ENCODE measurements at places on chromosomes 12 and 14.
A peak's percentile ranks its signal among the peaks of the same experiment; 100 is the strongest.

- DNase-seq, result no peak
These were observed 20.4 kb upstream of the TMEM260 start for GRCh38 chr14:56559182-56559581.

- no peak for DNase-seq
These were observed 468.0 kb upstream of the PRICKLE1 start for GRCh38 chr12:43057566-43057965.

DNA sequence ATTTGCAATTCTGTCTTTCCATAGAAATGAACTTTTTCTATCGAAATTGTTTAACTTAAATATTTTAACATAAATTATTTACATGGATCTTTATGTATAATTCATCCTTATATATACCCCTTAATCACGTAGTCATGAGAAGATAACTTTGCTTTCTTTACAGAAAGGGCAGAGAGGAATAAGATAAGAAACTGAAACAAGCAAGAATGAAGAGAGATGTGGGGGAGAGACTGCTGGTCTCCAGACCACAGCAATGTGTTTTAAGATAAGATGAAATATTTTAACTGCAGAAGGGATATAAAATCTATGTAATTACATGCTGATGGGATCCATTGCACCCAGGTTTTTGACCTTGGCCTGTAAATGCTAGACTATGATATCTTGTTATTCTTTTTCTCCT lies 34.7 kb upstream of the DNM1L start:
- no peak for DNase-seq

DNA sequence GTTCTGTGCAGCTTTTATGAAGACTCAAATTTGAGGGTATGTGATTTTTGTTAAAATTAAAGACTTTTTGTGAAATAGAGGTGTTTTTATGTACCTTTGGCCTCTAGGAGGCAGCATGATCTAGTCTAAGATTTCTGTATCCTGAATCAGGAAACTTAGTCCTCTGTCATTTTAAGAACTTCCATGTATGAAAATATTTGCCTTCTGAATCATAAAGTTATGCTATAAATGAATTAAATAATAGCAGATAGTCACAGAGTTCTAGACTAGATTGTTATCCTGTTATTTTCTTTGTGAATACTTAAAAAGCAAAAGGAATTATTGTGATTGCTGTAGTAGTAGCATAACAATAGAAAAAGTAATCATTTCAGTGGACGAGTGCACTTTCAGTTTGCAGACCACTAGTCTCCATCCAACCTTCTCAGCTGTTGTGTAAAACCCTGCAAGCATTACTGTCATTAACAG lies 56.3 kb downstream of the FGD4 start:
- DNase-seq, result peak; percentile 52

GRCh38 chr12:79997096-79997791 lies 62.3 kb upstream of the PPP1R12A start:
- no peak for DNase-seq

GRCh38 chr12:67592228-67593011 lies 56.1 kb upstream of the DYRK2 start:
- peak; percentile 7 for DNase-seq

DNA sequence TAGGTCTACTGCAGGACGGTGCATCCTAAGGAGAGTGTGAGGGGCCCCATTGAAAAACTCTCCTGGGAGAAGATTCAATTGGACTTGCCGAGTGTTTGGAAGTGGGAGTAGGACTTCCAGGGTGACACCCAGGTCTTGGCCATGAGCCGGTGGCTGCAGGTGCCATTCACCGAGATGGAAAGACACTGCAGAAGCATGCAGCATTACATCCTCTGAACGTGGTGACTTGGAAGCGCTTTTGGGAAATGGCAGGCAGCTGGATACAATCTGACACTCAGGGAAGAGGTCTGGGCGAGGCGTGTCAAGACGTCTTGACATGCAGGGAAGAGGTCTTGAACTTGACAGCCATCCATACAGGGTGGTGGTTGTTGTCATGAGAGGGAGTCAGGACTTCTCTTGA lies 126.9 kb downstream of the PAPOLA start:
- no peak for DNase-seq

GRCh38 chr12:63264629-63265028 lies 113.6 kb upstream of the AVPR1A start:
- DNase-seq, result no peak

DNA sequence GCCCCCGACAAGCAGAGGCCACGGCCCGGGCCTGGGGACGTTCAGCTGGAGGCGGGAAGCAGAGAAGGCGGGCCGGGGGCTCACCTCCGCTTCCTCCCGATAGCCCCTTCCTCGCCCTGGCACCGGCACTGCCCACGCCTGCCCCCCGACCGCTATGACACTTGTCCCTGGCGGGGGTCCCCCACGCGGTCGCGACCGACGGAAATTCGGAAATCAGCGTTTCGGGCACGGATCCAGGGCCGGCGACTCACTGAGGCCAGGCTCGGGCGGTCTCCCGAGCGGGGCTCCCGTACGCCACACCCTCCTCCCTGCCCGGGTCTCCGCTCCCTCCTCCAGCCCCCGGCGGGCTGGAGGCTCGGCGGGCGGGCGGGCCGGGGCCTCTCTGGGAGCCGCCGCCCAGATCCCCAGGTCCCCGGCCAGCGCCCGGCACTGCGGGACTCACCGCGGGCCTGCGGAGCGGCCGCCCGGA lies 581 bp downstream of the PITPNM2 start:
- no peak for DNase-seq

GRCh38 chr14:26808407-26808806 lies 210.6 kb upstream of the NOVA1 start:
- no peak for DNase-seq

DNA sequence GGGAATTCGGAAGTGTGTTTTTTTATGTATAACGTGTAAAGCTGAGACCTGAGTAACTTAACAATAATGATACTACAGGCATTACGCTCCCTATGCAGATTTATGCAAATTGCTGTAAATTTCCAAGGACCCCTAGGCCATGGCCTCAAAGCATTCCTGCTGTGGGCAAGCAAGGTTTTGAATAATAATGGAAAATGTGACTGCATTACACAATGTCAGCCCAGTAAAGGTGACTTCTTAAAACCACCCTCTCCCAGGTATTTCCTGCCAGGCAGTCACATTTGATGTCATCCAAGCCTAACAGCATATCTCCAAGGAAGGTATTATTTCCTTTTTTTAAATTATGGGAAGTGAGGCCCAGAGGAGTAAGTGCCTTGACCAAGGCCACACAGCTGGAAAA lies 621.0 kb downstream of the BCL11B start:
- DNase-seq, result no peak

- no peak for DNase-seq
These were observed 146.4 kb upstream of the ATXN7L3B start for GRCh38 chr12:74391283-74391682.

DNA sequence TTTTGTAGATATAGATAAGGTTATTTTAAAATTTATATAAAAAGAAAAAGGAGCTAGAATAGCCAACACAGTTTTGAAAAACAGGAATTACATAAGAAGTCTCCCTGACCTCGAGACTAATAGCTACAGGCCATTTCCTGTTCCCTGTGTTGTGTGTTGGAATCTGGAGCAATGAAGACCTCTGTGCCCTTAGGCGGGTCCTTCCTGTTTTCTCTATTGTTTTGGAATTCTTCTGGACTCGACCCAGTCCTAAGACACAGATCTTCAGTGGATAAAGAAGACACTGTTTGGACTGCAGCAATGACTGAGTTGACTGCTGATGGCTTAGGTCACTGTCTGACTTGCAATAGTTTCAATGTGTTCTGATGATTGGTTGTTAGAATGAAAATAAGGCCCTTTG lies 26.2 kb downstream of the SNRPF start:
- no peak for DNase-seq

GRCh38 chr12:66900616-66901015 lies 221.7 kb upstream of the GRIP1 start:
- no peak for DNase-seq

DNA sequence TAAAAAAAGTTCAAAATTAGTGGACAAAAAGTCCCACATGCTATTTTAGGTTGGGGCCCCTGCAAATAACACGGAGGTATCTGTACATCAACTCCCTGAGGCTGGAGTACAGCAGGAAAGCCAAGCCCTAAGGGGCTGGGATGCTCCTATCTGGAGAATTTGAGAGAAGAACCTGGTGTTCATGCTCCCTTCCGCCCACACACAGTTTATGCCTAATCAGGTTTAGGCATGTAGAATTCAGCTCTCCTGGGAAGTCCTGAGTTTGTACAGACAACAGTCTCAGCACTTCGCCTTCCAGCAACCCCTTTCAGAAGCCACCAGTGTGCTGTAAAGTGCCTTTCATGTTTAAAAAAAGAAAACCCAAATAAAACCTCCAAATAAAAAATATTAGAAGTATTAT lies 237.3 kb upstream of the GRIP1 start:
- DNase-seq, result no peak

GRCh38 chr14:99812892-99813291 lies 19.7 kb downstream of the EML1 start:
- no peak for DNase-seq

- no peak for DNase-seq
These were observed 1765.0 kb upstream of the FLRT2 start for GRCh38 chr14:83764656-83765599.

DNA sequence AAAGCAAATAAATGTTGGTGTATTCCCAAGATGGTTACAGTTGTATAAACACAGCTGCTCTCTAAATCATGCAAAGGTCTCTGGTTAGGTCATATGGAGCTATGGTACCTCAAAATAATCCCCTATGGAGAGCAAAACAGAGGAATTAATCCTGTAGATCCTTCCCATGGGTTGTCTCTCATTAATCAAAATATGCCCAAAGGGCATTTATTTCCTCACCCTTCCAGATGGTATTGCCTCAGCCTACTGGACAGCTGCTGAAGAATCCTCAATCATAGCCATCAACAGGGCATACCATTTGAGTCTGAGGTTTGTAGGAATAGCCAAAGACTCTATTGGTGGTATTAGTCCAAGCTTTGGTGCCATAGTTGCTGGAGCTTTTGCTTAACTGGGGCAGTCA lies 360.9 kb downstream of the RPL10L start:
- DNase-seq, result no peak

- DNase-seq, result no peak
These were observed 38.9 kb downstream of the PRORP start for GRCh38 chr14:35161231-35161630.

DNA sequence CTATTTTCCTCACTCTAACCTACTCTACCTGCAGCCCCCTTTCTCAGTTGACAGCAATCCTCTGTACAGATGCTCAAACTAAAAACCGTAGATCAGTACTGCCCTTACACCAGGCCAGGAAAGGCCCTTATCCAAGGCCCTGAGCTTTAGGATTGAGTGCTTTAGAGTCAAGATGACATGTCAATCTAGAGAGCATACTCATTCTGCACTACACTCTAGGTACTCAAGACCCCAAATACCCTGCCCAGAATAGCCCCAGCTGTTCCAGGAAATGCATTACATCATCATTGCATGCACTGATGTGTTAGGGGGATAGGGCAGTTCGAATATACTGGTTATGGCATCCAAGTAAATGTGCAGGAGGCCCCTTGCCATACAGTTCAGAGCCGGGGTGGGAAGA lies 3.5 kb upstream of the PHLDA1 start:
- no peak for DNase-seq

- no peak for DNase-seq
These were observed 127.3 kb downstream of the SLC5A8 start for GRCh38 chr12:101082706-101083105.

DNA sequence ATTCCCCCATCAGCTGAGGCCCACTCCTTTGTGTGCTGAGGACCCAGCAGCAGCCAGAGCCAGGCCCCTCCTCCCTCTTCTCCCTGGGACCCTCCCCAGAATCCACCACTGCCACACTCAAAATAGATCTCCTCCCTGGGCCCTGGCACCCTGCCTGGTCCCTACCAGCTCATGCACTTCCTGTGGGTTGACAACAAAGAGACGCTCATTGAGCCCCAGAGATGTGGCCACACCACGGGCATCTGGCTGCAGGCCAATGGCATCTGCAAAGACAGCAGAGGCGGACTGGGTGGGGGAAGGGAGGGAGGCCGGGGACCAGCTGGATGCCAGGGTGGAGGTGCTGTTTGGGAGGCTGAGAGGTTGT lies 16.0 kb upstream of the ENDOU start:
- no peak for DNase-seq

DNA sequence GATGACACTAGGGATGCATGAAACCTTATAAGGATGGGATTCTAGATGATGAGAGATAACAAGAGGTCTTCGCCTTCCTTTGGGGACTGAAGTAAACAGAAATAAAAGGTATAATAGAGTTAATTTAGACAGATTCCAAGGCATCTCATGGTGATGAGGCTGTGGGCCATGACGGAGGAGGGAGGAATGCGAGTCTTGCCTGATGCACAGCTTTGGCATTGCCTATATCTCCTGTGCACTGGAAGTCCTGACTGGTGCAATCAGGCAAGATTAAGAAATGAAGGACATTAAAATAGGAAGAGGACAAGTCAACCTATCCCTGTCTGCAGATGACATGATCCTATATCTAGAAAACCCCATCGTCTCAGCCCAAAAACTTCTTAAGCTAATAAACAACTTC lies 526.4 kb upstream of the LMO3 start:
- DNase-seq, result no peak

- DNase-seq, result no peak
These were observed 70.1 kb downstream of the PRKD1 start for GRCh38 chr14:29857551-29857950.

DNA sequence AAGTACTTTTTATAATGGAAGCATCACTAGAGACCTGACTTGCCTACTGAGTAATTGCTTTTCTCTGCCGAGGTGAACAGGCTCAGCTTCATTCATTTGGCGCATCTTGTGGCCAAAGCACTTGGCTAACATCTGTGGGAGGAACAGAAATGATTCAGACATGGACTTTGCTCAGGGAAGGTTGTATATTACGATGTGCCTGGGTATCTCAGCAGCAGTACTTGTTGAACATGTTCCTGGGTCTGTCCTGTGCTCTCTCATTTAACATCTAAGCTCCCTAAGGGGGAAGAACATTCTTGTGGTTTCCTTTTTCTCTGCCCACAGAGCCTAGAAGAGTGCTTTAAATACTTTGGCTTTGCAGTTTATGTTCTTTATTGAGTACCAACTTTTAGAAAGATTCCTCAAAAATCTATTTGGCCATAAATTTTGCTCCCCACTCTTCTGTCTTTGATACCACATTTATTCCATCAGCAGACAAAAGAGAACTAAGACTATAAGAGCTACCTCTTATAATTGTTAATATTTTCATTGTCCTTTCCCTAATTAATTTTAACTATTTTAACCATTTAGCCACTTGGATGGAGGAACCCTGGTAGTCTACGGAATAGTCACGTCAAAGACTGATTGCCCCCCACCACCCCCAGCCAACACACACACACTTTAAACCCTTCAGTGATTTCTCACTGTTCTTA lies 101.2 kb upstream of the EGLN3 start:
- no peak for DNase-seq
